ENCODE measurements at places on chromosomes 7 and 10. TPM values are rescaled to one million over a fixed set of nuclear protein-coding genes. Genes with fewer than 3 reads are reported as not detected.

- peak; percentile 60 for DNase-seq
- peak overlapping the region; percentile 64 for H3K27ac ChIP-seq
- peaks cover 9% of the 10 kb centered on the region for H3K27me3 ChIP-seq
- H3K4me3 ChIP-seq: peak overlapping the region; percentile 62
These were observed 656 bp upstream of the CNNM2 start for GRCh38 chr10:102917314-102917961.

GRCh38 chr7:153537271-153537670 lies 514.9 kb upstream of the DPP6 start:
- DNase-seq: no peak
- no peaks in the 10 kb centered on the region for H3K4me1 ChIP-seq
- H3K27me3 ChIP-seq: no peaks in the 10 kb centered on the region

DNA sequence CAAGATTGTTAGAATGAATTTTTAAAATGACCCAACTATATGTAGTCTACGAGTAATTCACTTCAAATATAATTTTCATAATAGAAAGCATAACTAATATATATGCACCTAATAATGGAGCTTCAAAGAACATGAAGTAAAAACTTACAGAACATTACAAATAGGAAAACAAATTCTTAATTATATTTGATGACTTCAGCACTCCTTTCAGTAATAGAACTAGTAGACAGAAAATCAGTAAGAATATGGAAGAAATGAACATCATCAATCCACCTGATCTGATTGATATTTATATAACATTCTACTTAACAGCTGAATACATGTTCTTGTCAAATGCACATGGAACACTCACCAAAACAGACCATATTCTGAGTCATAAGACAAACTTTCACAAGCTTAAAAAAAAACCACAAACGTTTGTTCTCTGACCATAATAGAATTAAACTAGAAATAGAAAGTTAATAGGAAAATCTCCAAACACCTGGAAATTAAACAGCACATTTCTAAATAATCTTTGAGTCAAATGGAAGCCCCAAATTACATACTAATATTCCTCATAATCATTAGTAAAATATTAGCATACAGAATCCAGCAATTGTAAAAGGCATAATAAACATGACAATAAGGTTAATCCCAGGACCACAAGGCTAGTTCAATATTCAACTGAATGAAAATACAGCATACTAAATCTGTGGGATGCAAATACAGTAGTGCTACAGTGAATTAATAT lies 48.0 kb downstream of the BRAF start:
- no peaks in the 10 kb centered on the region for H3K27me3 ChIP-seq
- H3K36me3 ChIP-seq: no peaks in the 10 kb centered on the region
- no peak overlapping the region for H3K4me3 ChIP-seq
- H3K4me1 ChIP-seq: peaks cover 3% of the 10 kb centered on the region
- H3K27ac ChIP-seq: no peak overlapping the region
- no peak for DNase-seq

DNA sequence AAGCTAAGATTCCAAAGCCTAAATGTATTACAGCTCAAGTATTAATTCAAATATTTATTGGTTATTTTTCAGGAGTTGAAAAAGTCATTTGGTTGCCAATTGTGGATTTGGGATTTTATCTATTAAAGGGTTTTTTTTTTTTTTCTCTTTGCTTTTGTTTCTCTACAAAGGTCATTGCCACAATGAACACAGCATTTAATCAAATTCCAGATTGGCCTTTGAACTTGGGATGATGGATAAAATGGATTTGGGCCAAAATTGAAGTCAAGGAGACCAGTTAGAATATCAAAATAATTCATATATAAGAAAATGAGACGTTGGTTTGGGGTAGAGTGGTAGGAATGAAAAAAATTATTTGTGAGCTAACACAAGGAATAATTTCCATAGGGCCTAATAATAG lies 9.6 kb downstream of the LIPN start:
- H3K27me3 ChIP-seq: no peaks in the 10 kb centered on the region
- no peak overlapping the region for H3K4me3 ChIP-seq
- H3K4me1 ChIP-seq: no peaks in the 10 kb centered on the region

- DNase-seq: no peak
- H3K27ac ChIP-seq: no peak overlapping the region
- no peaks in the 10 kb centered on the region for H3K27me3 ChIP-seq
- H3K4me1 ChIP-seq: peaks cover 2% of the 10 kb centered on the region
These were observed 33.8 kb upstream of the RNF32 start for GRCh38 chr7:156606691-156607331.

DNA sequence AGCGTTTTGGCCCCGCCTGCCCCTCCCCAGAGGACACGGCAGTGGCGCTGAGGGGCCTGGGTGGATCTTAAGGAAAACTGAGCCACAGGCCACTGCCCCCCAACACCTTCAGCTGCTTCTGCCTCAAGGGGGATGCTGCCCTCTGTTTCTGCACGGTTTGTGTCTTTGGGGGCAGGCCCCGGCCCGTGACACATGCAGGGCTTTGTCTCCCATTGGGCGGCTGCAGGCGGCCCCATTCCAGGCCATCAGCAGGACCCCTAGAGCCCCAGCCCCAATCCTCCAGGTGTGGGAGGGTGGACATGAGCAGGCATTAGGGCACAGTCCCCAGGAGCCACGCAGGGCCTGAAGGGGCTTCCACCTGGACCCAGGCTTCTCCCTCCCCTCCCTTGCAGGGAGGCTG lies 25.3 kb upstream of the PPP2R2D start:
- H3K27me3 ChIP-seq: no peaks in the 10 kb centered on the region
- DNase-seq: no peak
- H3K36me3 ChIP-seq: no peaks in the 10 kb centered on the region
- no peaks in the 10 kb centered on the region for H3K4me1 ChIP-seq
- no peak overlapping the region for H3K27ac ChIP-seq
- 0 out of 2 replicates have a peak overlapping the region, but pooled peaks have one; percentile 17 for H3K4me3 ChIP-seq

DNA sequence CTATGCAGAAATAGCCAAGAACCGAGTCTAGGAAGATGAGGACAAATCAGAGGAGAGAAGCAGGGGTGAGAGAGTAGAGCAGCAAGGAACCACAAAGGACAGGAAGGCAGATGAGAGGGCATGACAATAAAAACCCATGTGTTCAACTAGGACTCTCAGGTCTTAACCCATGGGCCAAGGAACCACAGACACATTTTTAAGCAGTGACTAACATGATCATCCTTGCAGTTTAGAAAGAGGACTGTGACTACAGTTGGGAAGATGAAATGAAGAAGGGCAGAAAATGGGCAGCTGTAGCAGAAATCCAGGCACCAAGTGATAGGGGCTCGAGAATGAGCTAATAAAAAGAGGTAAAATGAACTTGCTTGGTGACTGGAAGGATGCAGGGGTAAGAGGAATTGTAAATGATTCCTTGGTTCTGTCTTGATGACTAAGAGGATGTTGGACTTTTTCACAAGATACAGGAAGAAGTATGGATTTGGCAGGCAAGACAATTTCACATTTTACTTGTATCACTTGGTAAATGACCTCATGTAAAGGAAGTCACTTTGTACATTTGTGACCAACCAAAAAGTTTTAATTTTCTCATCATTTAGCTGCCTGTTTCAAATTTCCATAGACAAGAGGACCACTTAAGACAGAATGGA lies 22.8 kb downstream of the SGMS1 start:
- H3K4me3 ChIP-seq: no peak overlapping the region
- no peak for DNase-seq
- no peaks in the 10 kb centered on the region for H3K4me1 ChIP-seq
- H3K27me3 ChIP-seq: no peaks in the 10 kb centered on the region

GRCh38 chr10:52316001-52316400 lies 1.9 kb downstream of the DKK1 start:
- H3K36me3 ChIP-seq: no peaks in the 10 kb centered on the region
- no peak for DNase-seq
- H3K4me1 ChIP-seq: peaks cover 7% of the 10 kb centered on the region
- H3K4me3 ChIP-seq: no peak overlapping the region
- H3K27me3 ChIP-seq: peaks cover 58% of the 10 kb centered on the region

DNA sequence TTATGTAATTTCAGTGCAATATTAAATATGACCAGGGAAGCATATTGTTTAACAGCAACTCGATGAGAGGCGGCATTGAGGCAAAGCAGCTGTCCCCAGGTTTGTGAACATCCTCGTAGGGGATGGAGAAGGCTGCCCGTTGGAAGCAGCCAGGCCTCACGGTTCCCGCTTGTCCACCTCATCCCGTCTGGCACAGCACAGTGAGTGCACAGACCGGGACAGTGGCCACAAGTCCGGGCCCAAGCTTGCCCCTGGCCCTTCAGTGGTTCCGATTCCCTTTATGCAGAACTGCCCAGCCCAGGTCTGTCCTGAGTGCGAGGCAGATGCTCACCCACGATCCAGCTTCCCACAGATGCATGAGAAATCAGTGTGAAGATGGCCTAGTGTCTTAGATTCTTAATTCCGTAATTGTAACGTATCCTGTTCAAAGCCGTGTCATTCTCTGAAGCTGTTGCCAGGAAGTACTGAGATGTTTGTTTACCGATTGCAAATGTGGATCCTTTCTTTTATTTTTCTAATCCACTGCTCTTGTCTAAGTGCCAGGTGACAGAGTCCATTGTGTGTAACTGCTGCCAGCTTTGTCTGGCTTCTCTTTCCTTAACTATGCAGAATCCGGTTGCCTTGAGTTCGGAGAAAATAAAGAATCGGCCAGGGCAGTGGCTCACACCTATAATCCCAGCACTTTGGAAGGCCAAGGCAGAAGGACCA lies 35.5 kb downstream of the PFKP start:
- DNase-seq: no peak
- H3K27ac ChIP-seq: no peak overlapping the region
- peaks cover 20% of the 10 kb centered on the region for H3K36me3 ChIP-seq
- no peak overlapping the region for H3K4me3 ChIP-seq
- H3K4me1 ChIP-seq: no peaks in the 10 kb centered on the region

GRCh38 chr7:1537535-1538412 lies 7.3 kb downstream of the MAFK start:
- no peak overlapping the region for H3K4me3 ChIP-seq
- H3K36me3 ChIP-seq: no peaks in the 10 kb centered on the region
- no peak for DNase-seq

- no peaks in the 10 kb centered on the region for H3K27me3 ChIP-seq
- no peak overlapping the region for H3K27ac ChIP-seq
- no peaks in the 10 kb centered on the region for H3K36me3 ChIP-seq
- no peak overlapping the region for H3K4me3 ChIP-seq
- DNase-seq: no peak
- peaks cover 2% of the 10 kb centered on the region for H3K4me1 ChIP-seq
These were observed 13.8 kb upstream of the C10orf90 start for GRCh38 chr10:126684171-126684745.

DNA sequence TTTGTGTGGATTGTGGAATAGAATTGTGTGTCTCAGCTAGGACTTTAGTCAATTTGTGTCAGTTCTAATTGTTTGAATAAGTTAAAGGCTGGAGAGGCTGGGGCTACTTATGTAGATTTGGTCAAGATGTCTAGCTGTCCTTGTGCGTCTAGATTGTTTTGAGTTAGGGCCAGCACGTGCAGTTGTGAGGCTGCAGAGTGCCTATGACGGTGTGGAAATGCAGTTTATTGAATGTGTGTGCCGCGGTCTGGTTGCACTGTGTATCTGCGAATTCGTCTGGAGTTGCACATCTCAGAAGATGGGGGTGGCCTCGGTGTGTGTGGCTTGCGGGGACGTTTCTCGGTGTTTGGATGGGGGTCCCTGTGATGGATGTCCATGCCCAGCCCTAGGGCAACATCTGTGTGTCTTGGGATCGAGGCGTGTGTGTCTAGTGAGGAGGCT lies 10.2 kb downstream of the EMX2 start:
- no peak for DNase-seq
- no peak overlapping the region for H3K4me3 ChIP-seq
- H3K4me1 ChIP-seq: no peaks in the 10 kb centered on the region
- peaks cover 79% of the 10 kb centered on the region for H3K27me3 ChIP-seq

DNA sequence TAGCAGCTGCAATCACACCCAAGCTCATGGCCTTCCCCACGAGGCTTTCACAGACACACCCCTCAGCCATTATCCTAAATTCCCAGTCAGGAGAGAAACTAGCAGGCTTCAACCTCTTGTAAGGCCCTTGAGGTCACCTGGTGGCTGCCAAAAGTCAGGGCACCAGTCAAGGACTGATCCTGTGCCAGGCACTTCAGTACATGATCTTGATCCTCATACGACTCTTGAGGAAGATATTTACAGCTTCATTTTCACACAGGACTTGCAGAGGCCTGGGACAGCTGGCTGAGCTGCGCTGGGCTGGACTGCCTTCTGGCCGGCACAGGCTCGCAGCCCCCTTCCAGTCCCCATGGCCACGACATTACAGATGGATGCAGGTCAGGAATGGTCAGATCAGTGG lies 8.8 kb downstream of the PDAP1 start:
- H3K27ac ChIP-seq: no peak overlapping the region
- no peak overlapping the region for H3K4me3 ChIP-seq
- peaks cover 70% of the 10 kb centered on the region for H3K36me3 ChIP-seq
- no peaks in the 10 kb centered on the region for H3K27me3 ChIP-seq
- no peak for DNase-seq

DNA sequence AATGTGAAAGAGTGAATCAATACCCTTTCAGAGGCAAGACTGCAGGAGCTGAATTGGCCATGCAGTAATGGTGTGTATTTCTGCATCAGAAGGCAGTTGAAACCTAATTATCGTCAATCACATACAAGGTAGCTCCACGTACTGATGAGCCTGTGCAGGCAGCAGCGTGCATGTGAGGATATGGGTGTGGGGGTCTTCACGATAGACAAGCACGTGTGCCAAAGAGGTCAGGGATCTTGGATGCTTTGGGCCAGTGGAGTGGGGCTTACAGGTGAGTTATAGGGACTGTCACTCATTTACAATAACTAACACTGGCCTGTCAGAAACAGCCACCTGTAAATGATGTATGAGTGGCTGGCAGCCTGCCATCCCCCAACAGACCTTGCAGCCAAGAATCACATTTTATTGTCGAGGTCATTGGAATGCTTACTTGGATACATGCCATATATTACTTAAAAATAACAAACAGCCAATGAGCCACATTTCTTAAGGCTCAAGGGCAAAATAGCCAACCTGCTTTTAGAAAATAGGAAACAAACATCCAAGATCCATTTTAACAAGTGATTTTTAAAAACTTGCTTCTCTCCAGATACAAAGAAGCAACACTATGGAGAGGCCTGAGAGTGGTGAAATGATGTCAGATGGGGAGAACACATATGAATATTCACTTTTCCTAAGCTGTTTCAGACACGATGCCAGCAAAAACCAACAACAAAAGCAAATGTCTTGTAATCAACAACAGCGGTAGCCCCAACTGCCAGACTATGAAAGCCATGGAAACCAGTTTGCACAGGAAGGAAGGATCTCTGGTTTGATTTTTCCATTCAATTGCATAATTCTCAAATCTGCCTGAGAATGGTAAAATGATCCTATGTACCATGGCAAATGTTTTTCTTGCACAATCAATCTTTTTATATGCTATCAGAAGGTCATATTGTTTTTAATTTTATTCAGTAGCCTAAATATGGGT lies 210.7 kb downstream of the SKAP2 start:
- no peak for DNase-seq
- H3K27me3 ChIP-seq: no peaks in the 10 kb centered on the region
- no peak overlapping the region for H3K27ac ChIP-seq
- peaks cover 19% of the 10 kb centered on the region for H3K4me1 ChIP-seq
- no peak overlapping the region for H3K4me3 ChIP-seq

- no peak overlapping the region for H3K27ac ChIP-seq
- no peak overlapping the region for H3K4me3 ChIP-seq
- H3K27me3 ChIP-seq: no peaks in the 10 kb centered on the region
- H3K36me3 ChIP-seq: peaks cover 18% of the 10 kb centered on the region
These were observed 7.2 kb downstream of the GCC1 start for GRCh38 chr7:127578036-127578684.

The C10orf90 gene
- not detected for total RNA-seq

The TLX1 gene
- not detected for total RNA-seq

The RTKN2 gene
- total RNA-seq: 22.1 TPM

The CDNF gene
- total RNA-seq: 0.32 TPM

The BTBD16 gene
- total RNA-seq: not detected

The NKX1-2 gene
- 34.9 TPM for total RNA-seq

The ANKRD61 gene
- 0.42 TPM for total RNA-seq

The ATOH7 gene
- 0.39 TPM for total RNA-seq

The VAX1 gene
- total RNA-seq: not detected

The PRRT4 gene
- 0.34 TPM for total RNA-seq

The NUDCD3 gene
- 83.8 TPM for total RNA-seq

The ZP3 gene
- total RNA-seq: 1.4 TPM

The PRXL2A gene
- 58.3 TPM for total RNA-seq
